ENCODE measurements at places on chromosomes 7 and 10.

DNA sequence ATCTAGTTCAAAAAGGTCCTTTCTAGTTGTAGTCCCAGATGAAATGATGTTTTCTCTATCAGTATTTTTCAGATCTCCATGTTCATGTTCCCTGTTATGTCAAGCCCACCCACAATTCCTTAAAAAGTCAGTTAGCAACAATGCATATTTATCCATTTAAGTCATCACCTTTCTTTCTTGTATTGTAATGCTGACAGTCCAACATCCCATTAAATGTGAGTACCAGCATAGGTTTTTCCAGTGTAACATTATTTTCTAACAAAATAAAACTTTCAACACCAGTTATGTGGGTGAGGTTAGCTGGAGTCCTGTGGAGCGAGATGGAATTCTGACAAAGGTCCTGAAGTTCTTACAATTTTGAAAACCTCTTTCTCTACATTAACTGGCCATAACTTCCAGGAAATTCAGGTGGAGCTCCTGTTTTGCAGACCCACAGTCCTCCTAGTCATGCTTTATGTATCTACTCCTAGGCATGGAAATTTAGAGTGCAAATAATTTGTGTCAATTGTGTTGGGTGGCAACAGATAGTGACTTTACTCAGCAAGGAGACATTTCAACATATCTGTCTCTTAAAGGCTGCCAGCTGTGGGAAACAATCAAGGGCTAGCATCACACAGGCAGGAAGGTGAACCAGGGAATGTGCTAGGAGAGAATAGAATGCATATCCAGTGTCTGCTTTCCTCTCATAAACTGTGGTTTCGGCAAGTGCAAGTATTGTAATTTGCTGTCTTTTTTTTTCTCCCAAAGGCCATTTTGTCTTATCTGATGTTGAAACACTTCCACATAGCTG is 162.6 kb downstream of the MTERF1 start:
- DNase-seq: no peak

DNA sequence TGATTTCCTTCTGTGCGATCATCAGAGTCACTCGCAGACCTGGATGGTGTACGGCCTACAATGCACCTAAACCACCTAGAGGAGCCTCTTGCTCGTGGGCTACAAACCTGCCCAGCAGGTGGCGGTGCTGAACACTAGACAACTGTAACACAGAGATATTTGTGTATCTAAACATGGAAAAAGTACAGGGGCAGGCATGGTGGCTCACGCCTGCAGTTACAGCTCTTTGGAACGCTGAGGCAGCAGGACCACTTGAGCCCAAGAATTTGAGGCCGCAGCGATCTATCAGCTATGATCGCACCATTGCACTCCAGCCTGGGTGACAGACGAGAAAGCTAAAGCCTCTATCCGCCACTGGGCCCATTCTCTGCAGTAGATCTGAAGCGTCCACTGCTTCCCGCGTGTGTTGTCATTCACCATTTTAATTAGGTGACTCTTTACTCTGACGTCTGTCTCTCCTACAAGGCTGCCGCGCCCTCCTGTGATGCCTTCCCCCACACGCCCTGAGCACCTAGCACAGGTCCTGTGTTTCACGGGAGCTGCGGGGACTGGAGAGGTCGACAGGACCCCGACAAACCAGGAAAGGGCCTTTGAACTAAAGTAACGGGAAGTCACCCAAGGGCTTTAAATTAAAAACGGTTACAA is 774 bp downstream of the TUBGCP2 start:
- DNase-seq: peak; percentile 88

GRCh38 chr10:124717911-124718741 is 26.1 kb downstream of the FAM53B start:
- peak; percentile 72 for DNase-seq

DNA sequence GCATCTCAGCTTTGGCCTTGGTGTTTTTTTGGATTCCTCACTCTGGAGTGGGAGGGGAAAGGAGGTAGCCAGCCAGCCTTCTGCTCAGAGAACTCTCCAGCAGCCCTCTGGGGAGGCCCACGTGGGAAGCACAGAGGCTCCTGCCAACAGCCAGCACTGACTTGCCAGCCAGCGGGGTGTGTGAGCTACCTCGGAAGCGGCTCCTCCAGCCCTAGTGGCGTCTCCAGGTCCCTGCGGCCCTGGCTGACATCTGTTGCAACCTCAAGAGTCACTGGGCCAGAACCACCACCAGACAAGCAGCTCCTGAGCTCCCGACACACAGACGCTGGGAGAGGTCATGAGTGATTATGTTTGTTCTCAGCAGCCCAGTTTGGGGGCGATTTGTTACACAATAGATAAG is 180.2 kb upstream of the FZD8 start:
- DNase-seq: no peak

- DNase-seq: no peak
Measured at GRCh38 chr7:94250124-94250523, 144.6 kb upstream of the COL1A2 start.

DNA sequence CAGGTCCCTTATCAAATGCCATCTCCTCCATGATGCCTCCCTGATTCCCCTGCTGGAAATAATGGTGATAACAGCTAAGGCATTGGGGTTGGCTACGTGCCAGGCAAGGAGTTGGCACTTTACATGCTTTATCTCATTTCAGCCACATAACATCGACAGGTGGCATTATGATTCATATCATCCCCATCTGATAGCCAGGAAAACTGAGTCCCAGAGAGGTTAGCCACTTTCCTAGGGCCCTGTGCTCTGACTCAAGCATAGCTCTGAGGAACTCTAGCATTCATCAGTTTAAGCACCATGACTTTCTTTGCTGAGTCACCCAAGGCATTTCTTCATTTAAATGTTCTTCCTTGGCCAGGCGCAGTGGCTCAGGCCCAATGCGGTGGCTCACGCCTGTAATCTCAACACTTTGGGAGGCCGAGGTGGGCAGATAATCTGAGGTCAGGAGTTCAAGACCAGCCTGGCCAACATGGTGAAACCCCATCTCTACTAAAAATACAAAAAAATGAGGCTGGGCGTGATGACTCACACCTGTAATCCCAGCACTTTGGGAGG is 6.6 kb downstream of the LEP start:
- DNase-seq: no peak

GRCh38 chr7:20786779-20787659 is at the start of gene SP8:
Gene SP8, minus strand, starts transcription at chr7:20786886. Its CDS starts 88 bp downstream, at chr7:20786798.
- peak; percentile 21 for DNase-seq

DNA sequence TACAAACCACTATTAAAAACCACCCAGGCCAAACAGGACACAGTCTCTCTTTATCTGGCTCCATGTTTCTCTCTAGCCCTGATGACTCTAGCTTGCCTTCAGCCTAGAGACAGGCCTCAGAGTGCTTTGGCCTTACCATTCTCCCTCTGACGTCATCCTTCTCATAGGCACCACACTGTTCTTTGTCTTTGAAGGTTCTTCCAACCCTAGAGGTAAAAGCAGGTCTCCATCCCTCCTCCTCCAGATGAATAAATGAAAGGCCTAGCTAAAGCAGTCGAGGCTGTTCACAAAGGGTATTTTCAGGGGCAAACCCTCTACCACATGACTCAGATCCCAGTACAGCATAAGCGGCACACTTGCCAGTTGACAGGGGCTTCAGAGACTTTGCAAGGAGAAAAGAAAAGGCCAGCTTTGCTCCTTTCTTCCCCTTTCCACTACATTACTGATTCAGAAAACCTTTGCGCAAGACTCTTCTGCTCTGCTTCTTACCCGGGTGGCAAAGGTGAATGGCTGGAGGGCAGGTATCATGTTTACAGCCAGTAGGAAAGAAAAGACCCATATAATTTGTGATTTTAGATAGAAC is 14.8 kb downstream of the NFE2L3 start:
- no peak for DNase-seq
